ENCODE measurements at places on chromosomes 4 and X.

DNA sequence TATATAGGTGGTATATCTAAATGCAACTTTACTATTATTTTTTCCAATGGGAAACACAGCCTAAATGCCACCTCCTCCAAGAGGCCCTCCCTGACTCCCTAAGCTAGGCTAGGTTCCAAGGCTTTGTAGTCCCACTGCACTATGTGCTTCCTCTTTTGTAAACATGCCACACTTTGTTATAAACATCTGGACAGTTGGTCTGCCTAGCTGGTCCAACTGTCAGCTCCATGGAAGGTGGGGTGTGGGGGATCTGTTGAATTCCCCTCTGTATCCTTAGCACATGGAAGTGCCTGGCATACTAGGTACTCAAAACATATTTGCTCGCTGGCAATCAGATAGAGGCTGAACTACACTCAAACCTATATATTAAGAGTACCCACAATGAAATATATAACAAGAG is 63.4 kb downstream of the SLC9A7 start:
- DNase-seq, result no peak

DNA sequence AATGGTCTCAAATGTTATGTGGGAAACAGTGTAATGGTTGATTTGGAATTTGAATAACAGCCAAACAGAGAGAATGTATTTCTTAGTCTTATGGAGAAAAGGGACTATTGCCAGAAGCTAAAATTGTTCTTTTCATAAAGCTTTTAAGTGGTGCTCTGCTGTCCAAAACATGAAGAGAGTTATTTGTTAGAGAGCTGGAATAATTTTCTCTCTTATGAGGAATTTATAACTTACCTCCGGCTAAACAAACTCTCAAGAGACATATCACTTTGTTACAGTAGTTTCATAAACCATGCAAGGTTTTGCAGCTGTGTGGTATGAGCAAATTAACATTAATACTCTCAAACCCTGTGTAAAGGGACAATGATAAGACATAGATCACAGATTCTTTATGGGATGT is 28.6 kb downstream of the SULT1B1 start:
- no peak for DNase-seq

DNA sequence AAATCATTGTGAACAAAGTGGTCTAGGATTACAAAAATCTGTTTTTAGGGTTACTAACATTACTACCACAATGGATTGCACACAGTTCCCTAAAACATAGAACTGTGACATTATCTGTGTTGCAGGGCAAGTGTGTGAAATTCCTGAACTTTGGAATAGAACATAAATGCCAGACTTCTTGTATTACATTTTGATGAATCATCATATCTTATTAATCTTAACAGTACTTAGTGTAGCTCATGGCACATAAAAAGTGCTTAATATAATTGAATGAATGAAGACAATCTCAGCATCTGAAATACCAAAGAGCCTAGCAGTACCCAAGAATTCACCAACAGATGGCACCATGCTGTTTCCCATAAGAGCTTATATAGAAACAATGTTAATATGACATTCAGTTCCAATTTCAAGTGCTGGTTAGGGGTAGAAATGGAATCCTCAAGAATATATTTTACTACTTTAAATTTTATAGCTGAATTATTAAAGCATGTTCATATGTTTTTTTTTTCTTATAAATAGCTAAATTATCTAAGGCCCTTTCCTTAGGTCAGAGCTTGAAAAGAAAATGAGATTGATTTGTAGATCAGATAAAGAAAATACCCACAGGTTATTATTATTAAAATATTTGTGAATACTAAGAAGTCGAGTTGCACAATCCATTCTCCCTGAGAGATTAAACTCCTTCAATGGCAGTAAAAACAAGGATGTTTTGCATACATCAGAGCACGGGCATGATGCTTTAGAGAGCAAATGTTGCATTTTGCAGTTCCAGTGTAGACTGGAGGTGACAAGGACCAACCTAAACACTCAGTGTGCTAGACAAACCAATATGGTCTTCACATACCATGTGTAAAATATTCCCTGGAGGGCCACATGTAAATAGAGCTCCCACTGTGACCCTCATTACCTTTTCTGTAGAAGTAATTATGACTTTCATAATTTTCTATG is 25.7 kb upstream of the SHISA3 start:
- no peak for DNase-seq

DNA sequence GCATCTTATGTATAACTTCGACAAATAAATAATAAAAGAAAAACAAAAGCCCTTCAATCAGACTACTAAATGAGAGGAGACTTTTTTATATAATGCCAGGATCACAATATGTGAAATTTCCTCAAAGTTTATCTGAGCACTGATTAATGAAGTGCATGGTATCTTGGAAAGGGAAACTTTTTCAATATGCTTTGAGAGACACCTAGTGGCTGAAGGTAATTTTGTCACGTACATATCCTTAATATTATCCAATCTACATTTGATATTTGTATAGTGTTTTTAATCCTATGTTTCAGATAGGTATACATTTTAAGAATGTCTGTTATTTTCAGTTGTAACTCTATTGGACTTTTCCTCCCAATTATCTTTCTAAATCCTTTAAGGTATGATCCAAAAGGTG is 146.8 kb downstream of the KLHL4 start:
- DNase-seq, result no peak

DNA sequence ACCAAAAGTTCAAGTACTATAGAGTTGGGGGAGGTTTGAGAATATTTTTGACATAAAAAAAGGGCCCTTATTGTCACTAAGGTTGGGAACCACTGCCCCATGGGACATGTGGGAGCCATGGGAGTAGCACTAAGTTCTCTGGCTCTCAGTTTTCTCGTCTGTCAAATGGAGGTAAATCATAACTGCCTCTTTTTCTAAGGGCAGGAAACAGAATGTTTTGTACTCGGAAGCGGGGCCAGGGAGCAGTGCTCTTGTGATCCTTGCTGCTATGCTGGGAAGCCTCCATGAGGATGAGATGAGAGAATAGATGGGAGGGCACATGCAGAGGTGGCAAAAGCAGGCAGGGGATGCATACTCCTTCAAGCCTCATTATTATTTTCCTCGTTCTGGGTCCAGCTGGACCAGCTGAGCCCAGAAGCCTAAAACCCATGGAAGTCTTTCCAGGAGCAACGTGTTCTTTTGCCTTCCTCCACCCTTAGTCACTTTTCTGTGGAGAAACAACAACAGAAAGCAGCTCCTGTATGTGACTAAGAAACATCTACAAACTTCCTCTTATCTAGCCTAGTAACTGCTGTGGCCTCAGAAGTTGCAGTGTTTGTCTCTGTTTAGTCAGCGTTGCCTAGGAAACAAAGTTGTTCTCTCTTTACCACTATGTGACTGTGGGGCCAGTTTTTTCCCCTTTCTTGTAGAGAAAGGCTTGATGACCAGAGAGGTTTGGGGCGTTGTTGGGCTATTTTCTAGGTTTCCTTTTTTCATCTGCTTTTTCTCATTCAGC is 64.8 kb downstream of the TSC22D3 start:
- peak; percentile 88 for DNase-seq

- DNase-seq, result peak; percentile 59
These were observed 49.3 kb upstream of the CD40LG start for GRCh38 chrX:136598631-136599030.

DNA sequence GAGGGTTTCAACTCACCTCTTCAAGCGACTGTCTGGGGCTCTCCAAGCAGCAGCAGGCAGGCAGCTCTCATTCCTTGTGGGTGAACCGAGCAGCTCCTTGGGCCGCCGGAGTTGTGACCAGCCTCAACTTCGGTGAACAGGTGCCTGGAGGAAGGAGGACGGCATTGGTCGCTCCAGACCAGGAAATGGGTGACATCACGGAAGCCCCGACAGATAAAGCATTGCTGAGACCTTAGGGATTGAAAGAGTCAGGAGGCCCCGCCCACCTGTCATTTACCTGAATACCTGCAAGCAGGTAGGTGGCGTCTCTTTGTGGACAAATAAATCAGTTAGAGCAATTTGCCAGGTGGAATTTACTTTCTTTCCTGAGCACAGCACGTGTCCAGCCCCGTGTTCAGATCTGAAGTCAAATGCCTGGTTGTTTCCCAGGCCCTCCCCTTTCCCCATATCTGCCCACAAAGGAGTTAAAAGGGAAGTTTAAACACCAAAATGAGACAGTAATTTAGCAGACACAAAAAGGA is at the start of gene LNX1:
LNX1 (minus strand) TSS at position 115 of the 521 bp plus-strand sequence. CDS start 17,484 bp downstream, outside the sequence.
- no peak for DNase-seq

DNA sequence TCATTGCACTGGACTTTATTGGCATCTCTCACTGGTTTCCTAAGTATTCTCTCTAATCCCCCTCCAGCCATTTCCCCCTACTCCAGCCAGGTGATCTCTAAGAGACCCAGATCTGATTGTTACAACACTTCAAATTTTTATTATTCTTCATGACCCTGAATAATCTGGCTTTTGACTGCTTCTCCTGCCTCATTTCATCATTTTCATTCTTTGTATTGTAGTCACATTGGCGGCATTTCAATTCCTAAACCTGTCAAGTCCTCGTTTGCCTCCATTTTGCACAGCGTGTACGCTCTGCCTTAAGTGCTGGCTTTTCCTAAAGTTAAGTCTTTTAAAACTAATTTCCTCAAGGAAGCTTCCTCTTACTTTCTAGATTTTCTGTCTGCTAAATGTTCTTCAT is 31.6 kb downstream of the UBE2K start:
- DNase-seq, result no peak

- DNase-seq, result no peak
These were observed 388.9 kb downstream of the SPRY1 start for GRCh38 chr4:123785538-123785937.

DNA sequence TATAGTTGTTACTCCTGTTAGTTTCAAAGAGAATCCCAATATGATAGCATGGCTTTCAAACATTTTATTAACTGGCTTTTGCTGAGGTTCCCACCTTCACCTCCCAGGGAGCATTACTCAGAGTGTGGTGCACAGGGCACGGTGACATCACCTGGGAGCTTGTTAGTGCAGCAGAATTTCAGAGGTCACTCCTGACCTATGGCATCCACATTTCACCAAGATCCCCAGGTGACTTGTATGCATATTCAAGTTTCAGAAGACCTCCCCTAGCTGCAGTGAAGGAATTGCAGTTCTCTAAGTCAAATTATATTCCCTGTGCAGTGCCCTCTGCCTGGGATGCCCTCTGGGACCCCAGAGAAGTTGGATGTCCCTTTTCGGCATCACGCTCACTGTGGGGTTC is 29.7 kb upstream of the LNX1 start:
- DNase-seq, result no peak

GRCh38 chr4:40831146-40831907 is 81.6 kb downstream of the NSUN7 start:
- DNase-seq, result no peak

DNA sequence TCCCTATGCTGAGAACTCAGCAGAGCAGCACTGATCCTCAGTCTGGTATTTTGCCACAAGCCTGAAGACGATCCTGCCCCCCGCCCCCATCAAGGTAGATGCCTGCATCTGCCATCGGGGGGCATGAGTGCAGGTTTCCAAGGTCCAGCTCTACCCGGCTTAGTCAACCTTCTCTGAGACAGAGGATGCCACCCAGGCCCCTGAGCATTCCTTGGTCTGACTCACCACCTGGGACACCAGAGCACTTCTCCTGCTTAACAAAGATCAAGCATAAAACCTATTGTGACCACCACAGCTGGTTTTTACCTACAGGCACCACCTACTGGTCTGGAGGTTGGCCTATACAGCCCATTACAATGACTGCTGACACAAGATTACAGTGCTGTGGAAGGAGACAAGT is 1168.1 kb downstream of the PCDH19 start:
- no peak for DNase-seq

- DNase-seq, result no peak
These were observed 106.5 kb upstream of the FAM9A start for GRCh38 chrX:8907688-8908087.

DNA sequence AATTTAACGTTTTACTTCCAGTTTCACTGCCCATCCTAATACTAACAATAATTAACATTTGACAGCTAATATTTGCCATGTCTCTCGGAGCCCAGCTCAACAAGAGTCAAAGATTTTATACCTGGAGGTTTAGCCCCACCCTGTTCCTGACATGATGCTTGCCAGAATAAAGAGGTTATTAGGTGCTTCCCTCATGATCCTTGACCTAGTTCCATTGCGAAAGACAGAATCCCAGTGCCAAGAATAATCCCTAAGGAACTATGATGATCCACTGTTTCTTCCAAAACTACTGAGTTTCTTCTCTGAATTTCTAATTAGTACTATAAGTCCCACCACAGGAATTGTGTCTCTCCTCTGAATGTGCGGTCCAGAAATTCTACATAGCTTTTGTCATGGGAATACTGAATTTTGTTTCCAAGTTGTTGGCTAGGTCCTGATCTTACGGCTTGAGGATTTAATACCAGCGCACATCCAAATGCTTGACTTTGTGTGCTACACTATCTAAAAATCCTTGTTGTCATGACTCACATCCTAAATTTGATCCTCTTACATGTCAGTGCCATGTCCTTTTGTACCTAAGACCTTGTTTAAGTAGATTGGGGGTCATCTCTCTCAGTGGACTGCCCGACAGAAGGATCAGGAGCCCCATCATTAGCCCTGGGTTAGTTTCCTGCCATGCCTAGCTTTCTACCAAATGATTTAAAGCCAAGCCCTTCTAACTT is 23.1 kb downstream of the ANTXR2 start:
- no peak for DNase-seq

DNA sequence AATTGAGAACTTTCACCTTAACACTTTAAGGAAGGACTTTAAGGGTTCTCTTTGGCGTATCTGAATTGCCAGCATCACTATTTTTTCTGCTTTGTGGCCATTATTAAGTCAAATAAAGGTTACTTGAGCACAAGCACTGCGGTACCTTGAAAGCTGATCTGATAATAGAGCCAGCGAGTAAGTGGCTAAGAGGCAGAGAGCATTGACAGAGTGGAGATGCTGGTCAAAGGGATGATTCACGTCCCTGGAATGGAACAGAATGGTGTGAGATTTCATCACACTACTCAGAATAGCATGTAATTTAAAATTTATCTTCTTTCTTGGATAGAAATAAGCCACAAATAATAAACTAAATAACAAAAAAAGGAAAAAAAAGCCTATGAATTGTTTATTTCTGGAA is 57.1 kb upstream of the NPFFR2 start:
- DNase-seq, result no peak

DNA sequence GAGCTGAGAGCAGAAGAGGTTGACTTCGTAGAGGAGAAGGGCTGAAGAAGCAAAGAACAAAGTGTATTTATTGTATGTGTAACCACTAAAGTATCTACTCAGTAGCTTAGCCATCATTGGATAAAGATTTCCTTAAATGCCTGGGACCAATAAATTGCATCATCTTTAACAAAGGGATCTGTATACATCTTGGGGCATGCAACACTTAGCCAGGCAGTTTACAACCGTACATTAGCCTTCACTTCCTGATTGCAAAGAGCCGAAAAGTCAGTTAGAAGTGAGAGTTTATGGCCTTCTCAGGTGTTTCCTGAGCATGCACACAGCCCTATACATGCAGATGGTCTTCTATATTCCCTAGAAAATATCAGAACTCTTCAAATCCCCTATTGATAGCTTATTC is 68.0 kb upstream of the MAGED1 start:
- DNase-seq, result no peak

All from CD4-positive, alpha-beta T cell treated with Interleukin-15 for 4 hours (primary cell).